ENCODE measurements at places on chromosomes 5 and 9.

DNA sequence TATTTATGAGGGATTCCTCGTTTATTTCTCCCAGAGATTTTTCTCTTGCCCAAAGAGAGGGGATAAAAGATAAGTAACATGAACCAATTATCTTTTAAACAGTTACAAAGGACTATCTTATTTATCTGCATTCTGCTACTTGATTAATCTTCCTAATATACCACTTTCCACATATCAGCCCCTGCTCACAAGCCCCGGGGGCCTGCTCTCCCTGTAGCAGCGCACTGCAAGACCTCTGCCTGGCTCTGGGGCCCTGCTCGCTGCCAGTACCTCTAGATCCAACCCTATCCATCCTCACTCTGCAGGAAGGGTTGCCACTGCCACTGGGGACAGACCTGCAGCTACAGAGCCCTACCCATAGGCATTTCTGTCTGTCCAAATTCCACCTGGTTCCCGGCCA is 75.3 kb downstream of the MED27 start:
- no peak for DNase-seq

DNA sequence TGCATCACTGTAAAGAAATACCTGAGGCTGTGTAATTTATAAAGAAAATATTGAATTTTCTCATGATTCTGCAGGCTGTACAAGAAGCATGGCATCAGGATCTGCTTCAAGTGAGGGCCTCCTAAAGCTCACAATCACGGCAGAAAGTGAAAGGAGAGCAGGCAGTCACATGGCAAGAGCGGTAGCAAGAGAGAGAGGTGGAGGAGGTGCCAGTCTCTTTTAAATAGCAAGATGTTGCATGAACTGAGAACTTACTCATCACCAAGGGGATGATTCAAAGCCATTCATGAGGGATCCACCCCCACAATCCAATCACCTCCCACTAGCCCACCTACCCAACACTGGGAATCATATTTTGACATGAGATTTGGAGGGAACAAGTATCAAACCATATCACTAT is 184.5 kb upstream of the PAPPA start:
- no peak for DNase-seq

DNA sequence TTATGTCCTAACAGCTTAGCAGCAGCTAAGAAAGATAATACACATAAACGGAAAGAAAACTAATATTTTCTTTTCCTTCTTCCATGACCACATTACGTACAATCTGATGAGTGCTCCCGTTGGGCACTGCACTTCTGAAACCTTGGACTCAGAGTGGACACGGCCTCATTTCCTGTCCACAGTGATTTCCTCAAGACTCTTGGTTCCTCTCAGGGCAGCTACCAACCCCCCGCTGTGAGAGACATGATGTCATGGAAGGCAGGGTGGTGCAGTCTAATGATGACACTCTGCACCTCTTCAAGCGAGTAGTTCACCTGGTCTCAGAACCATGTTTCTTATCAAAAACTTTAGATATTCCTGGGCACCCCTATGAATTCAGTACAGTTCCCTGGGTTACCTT is 68.7 kb upstream of the CTSL start:
- DNase-seq: no peak

GRCh38 chr5:143677403-143677802 is 134.6 kb upstream of the HMHB1 start:
- no peak for DNase-seq

Measured in stimulated activated CD4-positive, alpha-beta T cell treated with anti-CD3 and anti-CD28 coated beads, Interleukin-1b, Interleukin-23, amount 100 ng/mL, for 1 hour (primary cell).